ENCODE measurements at places on chromosomes 3 and 15.

DNA sequence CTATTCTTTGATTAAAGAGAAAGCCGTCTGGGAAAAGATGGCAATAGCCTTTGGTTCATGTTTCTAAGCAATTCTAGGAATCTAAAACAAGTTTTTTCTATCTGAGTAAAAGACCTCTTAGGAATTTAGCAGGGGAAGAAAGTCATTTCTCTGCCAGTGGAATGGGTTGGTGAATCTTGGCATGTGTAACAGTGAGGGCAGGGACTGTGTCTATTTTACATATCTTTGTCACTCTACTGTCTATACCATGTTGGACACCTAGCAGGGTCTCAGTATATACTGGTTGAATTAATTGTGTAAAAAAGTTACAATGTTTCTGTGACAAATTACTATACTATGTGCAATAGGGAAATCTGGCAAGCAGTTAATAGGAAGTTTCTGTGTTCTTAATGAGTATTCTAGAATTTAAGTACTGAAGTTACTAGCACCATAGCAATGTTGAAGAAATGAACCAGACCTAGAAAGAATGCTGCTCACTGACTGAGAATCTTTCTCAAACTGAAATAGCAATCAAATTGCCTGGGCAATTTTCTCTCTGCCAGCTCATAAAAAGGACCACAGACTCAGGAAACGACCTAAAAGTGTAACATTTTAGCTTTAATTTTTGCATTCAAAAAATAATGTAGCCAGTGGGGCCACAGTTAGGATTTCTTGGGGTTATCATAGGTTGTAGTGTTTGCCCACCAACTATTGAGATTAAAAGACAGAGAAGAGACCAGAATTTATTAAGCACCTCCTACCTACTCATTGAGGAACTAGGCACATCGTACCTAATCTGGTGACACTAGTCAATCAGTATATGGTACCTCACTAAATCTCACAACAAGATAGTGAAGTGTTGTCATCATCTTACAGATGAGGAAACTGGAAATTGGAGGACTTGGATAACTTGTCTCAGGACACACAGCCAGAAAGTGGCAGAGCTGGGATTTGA lies 56.2 kb upstream of the LEKR1 start:
- DNase-seq: no peak

DNA sequence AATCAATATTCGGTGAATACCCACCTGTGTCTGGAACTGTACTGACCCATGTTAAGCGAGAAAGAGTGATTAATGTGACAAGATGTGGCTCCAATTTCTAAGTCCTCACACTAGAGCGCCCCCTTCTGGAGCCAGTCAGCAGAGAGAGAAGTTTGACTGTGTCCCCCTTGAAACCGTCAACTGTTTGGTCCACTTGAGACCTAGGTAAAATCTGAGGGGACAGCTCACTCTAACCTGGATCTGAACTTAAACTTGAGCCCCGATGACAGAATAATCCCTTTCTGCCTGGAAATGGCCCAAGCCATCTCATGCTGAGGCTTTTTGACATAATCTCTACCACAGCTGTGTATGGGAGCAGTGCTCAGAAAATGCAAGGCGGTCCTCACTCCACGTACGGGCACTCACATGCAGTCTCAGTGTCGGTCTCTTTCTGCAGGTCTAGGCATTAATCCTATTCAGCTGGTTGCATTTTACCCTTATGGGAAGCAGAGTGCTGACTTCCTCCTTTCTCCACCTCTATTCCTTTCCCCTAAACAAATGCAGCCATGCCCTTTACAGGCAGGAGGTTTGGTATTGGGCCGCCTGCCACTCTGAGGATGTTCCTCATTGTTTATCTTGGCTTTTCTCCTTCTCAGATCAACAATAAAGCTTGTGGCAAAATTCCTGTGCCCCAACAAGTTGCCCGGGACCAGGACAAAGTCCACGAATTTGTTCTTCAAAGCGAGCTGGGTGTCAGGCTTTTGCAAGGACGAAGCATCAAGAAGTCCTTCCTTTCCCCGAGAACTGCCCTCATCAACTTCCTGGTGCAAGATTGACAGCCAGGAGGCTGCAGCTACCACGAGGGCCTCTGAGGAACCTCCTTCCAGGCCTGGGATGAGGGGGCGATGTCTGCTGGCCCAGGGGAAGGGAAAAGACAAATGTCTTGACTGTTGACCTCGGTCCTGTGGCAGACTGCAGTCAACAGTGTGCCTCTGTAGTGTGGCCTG lies 47.5 kb upstream of the LIMD1 start:
- DNase-seq: no peak

- DNase-seq: no peak
Measured at GRCh38 chr15:68654786-68655560, 76.2 kb downstream of the CORO2B start.

DNA sequence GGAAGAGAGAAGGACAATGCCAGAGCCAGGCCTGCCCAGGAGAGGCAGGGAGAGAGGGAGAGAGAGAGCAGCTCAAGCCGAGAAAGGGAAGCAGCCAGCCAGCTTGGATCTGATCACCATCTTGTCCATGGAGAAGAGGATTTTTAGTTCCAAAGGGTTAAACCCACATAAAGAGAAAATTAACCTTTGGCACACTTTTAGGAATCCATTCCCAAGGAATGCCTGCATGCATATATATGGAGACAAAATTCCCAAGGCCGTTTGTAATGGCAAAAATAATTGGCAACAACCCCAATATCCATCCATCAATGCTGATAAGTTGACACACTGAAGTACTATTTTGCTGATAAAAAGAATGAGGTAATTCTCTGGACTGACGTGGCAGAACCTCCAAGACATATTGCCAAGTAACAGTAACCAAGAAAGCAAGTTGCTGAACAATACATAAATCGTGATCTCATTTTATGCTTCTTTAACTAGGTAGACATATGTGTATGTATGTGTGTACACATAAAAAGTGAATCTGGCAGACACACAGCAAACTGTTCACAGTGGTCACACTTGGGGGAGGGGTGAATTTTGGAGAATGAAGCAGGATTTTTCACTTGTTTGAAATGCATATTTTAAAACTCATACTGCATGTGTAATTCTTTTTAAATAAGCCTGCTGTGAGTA lies 7.5 kb upstream of the STRA6 start:
- DNase-seq: no peak

- DNase-seq: no peak
Measured at GRCh38 chr15:82750831-82751180, 41.1 kb upstream of the AP3B2 start.

DNA sequence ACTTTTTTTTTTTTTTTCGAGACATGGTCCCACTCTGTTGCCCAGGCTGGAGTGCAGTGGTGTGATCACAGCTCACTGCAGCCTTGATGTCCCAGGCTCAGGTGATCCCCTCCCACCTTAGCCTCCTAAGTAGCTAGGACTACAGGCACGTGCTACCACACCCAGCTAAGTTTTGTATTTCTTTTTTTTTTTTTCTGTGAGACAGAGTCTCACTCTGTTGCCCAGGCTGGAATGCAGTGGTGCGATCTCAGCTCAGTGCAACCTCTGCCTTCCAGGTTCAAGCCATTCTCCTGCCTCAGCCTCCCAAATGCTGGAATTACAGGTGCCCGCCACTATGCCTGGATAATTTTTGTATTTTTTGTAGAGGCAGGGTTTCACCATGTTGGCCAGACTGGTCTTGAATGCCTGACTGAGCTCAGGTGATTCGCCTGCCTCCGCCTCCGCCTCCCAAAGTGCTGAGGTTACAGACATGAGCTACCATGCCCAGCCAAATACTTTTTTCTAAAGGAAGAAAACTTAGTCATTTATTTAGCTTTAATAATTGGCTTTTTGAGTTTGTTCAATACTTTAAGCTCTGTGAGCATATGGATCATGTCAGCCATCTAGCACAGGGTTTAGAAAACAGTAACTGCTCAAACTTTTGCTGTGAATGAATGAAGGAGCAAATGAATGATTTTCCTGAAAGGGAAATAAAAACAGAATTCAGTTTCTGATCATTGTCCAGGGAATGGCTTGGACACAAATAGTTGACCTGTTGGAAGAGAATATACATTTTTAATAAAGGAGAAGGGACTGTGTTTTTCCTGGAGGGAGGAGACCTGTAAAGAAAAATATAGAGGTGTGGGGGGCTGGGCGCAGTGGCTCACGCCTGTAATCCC lies 26.0 kb downstream of the UBE2E1 start:
- DNase-seq: no peak

GRCh38 chr3:67781218-67781617 lies 126.8 kb upstream of the SUCLG2 start:
- DNase-seq: no peak

DNA sequence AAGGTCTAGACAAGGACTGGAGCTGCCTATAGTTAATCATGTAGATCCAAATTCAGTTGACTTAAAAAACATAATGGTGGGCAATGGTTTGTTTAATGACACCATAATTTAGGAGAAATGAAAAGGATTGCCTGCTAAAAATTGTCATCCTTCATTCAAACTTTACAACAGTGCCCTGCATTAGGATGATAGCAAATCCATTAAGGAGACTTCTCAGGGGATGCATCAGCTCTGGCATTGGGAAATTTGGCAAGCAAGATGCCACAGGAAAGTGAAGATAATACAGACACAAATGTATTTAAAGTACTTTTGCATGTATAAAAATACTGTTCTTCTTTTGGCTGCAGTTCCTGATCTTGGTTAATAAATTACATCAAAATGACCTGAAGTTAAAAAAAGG lies 93.1 kb upstream of the SKOR1 start:
- no peak for DNase-seq

- DNase-seq: no peak
Measured at GRCh38 chr3:52791928-52792327, 2.7 kb upstream of the ITIH3 start.

DNA sequence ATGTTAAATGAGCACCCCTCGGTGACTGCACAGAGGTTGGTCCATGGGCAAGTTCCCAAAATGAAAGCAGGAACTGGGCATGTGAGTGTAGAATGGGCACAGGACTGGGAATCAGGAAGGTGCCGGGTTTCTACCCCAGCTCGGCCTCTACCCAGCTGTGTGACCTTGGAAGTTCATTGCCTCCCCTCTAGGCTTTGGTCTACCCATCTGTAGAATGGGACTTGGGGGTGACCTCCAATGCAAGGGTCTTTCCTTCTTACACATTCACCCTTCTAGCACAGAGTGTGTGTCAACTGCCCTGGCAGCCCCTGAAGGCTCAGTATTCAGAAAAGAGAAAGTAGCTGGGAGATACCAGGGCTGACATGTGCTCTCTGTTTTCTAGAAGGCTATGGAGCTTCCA lies 72.3 kb upstream of the PIAS1 start:
- DNase-seq: no peak

DNA sequence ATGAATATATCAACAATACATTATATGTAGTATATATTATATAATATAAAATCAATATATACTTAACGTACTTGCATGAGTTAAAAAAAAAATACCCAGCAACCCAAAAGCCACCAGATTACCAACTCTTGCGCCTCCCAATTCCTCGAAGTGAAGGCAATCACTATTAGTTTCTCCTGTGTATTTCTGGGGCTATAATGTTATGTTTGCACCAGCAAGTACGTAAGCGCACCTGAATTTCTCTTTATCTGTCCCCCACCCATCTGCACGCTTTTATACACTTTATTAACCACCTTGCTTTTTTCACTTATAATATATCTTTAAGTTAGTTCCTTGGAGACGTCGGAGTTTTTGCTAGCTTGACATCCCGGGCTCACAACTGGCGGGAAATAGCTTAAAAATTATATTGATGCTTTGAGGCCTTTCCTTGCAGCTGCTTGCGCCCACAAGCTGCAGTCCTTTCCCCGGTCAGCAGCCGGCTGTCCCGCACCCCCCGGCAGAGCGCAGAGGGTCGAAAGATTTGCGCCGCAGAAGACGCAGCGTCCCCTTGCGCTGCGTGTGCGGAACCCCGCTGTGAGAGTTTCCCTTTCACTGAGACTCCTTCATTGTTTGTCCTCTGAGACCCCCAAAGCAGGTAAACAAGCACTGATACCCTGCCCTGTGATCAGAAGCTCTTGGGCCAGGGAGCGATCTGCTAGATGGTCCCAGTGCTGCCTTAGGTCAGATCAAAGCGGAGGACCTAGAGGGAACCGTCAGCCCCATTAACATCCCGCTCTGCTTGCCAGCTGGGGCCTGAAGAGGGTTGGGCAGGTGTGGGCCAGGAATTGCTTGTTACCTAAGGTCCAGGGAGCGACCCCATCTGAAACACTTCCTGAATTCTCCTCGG lies 8.9 kb upstream of the EOMES start:
- no peak for DNase-seq

GRCh38 chr15:51536965-51537574 lies 85.5 kb downstream of the DMXL2 start:
- DNase-seq: no peak

DNA sequence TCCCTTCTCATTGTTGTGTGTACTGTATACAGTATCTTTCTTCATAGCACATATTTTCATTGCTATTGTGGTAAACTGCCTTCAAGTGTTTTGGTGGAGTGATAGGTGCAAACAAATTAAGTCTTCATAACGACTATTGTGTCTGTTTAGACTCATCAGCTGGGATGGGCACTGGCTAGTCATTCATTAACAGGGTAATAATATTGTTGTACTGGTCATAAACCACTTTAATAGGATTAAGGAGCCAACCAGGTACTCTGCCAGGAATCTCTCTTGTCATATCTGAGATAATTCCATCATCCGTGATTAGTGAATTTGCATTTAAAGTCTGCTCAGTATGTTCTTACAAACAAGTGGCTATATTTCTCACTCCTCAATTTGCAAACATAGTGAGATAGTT lies 10.2 kb upstream of the TMEM45A start:
- no peak for DNase-seq

- no peak for DNase-seq
Measured at GRCh38 chr15:31446546-31446945, 119.9 kb downstream of the KLF13 start.

DNA sequence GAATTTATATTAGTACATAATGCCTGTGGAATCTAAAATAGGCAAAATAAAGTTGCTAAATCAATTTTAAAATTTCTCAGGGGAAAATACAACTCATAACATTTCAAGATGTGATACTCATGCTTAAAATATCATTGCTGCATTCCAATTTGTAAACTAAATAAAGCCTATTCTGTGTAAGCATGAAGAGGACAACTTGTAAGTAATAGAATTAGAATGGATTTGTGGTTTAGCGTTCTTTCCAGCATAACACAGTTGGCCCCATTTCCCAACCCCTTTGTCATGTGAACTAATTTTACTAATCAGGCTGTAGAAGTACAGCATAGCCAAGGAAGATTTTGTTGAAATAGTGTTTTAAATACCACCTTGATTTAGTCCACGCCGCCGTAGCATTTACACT lies 437.2 kb downstream of the SI start:
- DNase-seq: no peak

DNA sequence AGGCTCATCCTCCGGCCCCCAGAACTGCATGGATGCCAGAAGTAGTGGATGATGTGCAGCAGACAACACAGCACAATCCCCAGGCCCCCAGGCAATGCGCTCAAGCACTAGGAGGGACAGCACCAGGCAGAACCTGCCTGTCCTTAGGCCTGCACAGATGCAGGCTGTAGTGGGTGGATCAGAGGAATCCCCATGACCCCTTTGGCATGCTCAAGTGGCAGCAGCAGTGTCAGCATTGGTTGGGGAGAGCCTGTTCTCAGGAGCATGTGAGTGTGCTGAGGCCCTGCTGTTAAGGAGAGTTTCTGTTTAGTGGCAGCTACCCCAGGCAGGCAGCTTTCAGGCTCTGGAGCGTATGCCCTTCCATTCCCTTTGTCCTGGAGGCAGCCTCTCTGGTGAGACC lies 25.1 kb upstream of the CD200R1L start:
- DNase-seq: no peak

Data from kidney epithelial cell (primary cell).